ENCODE measurements at places on chromosomes 4 and X.

DNA sequence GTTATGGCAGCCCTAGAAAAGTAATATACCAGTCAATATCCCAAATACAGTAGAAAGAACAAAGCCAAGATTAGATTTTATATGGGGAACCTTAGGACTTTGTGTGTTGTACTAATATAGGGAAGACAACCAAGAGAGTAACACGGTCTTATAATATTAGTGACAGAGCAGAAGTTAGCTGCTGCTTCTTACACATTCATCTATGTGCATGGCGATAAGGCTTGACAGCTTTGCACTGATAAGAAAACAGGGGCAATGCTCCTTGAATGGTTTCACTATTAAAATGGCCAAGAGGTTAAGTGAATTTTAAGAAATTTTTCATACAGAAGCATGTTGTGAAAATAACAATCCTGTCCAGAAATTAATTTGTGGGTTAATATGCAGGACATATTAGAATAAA lies 521.6 kb downstream of the CCSER1 start:
- DNase-seq, result no peak

- DNase-seq, result no peak
These were observed 205.2 kb downstream of the CHIC1 start for GRCh38 chrX:73768160-73768559.

- DNase-seq, result no peak
These were observed 220.2 kb upstream of the UGT8 start for GRCh38 chr4:114378305-114378903.

- no peak for DNase-seq
These were observed 11.8 kb downstream of the DGKQ start for GRCh38 chr4:961351-962230.

DNA sequence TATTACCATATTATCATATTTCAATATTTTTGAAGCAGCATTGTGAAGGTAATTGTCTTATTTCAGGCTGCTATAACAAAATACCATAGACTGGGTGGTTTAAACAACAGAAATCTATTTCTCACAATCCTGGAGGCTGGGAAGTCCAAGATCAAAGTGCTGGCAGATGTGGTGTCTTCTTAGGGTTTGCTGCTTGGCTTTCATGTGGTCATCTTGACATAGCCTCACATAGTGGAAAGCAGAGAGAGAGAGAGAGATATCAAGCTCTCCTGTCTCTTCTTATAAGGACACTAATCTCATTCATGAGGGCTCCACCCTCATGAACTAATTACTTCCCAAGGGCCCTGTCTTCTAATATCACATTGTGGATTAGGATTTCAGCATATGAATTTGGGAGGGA lies 119.7 kb upstream of the NUDT6 start:
- DNase-seq, result no peak

GRCh38 chr4:127771535-127772275 lies 10.4 kb upstream of the HSPA4L start:
- DNase-seq, result no peak

DNA sequence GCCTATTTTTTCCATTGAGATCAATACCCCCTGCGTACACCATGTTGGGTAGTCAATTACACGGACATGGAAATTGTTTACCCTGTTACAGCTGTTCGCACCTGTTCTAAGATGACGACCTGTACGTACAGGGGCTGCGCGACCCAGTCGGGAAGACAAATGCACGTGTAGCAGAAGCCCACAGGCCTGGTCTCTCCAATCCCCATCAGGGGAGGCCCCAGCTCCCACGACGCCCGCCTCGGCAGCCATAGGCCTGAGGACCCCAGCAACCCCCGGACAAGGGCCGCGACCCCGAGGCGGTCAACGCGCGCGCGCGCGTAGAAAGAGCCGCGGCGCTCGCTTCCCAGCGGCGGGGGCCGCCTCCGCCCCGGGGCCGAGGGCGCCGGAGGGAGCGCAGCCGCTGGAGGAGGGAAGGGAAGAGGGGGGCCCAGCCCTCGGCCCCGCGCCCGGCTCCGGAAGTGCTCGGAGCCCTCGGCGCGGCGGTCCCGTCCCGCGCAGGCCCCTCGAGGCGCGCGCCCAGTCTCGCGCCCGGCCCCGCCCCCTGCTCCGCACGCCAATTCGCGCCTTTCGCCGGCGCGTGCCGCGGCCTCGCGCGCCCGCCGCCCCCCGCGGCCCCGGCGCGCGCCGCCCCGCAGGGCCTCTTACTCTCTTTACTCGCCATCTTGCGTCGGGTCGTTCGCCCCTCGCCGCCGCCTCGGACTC lies 618 bp downstream of the RBBP7 start:
- DNase-seq, result peak; percentile 11

DNA sequence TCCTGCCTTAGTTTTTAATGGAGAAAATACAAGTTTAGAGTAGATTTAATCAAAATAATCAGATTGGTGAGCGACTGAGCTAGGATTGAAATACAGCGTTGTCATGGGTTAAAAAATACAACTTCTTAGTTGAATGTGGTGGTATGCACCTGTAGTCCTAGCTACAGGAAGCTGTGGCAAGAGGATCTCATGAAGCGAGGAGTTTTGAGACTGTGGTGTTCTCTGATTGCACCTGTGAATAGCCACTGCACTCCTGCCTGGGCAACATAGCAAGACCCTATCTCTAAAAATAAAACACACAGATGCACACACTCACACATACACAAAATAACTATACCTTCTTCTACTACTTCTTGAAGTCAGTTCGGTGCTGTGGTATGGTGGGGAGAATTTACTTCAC lies 19.8 kb upstream of the GBA3 start:
- DNase-seq, result peak; percentile 10

GRCh38 chr4:25146076-25146475 lies 14.2 kb downstream of the SEPSECS start:
- DNase-seq, result no peak

DNA sequence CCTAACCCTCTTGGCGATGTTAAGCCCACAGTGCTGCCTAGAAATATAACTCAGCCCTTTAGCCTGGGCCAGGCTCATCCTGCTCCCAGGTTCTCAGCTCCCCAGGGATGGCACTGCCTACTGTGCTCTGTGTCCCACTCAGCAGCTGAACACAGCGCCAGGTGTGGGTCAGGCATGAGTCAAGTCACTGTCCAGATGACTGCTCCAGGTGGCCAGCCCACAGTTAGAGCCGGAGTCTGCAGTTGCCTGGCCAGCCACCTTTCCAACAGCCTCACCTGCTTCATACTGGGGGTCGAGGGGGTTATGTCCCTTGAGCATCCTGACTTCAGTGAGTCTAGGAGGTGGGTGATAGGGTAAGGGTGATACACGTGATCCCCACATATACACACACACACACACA lies 48.4 kb downstream of the TBC1D14 start:
- no peak for DNase-seq

GRCh38 chr4:2886622-2887021 lies 43.0 kb downstream of the ADD1 start:
- no peak for DNase-seq

GRCh38 chr4:112234952-112235609 lies 3.5 kb downstream of the AP1AR start:
- DNase-seq, result peak; percentile 27

DNA sequence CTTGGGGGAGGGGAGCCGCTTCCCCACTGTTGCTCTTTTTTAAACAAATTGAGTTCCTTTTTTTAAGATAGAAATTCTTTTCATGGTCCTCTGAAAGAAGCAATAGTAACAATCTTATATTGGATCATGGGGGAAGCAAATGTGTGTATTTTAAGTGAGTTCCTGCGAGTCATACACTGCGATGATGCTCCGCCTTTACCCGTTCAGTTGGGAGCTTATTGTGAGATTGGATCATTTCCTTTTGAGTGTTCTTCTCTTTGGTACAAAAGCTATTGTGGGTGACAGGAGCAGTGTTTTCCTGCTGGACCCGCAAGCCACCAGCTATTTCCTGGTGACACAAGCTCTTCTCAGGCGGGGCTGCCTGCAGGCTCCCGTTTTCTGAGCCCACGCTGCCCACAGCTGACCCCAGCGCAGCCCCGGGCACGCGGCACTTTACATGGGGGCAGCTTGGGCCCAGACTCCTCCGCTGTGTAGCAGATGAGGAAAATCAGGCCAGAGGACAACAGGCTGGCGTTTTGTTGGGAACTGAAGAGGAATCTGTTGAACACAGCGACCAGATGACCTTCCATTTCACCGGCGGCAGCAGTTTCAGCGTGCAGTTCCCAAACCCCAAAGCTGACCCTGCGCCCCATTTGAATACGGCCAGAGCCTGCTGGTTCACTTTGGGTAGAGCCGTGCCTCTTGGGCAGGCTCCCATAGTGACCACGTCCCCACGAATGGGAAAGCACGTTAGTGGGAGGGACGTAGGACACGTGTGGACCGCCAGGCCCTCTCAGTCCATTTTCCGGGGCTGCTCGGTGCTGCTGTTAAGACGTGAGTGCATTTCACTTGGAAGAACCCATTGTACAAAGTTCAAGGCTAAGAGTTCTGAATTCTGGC lies 12.2 kb downstream of the TADA2B start:
- DNase-seq, result no peak

DNA sequence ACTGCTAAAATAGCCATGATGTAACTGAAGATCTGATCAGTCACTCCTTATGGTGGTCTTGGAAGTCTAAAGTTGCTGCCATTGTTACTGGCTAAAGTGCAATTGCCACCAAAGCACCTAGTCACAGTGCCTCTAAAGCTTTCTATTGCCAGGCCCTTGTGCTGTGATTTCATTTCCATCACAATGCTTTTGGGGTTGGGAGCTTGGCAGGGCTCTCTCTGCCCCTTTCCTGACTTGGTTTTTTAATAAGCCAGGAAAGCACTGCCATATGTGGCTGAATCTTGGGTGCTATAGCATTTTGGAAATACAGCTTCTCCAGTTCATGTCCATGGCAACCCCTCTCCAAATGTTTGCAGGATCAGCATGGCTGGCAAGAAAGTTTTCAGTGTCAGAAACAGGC lies 1712.4 kb upstream of the TENM3 start:
- no peak for DNase-seq

GRCh38 chrX:15059474-15059873 lies 186.3 kb downstream of the MOSPD2 start:
- no peak for DNase-seq

- no peak for DNase-seq
These were observed 621.6 kb downstream of the PCDH7 start for GRCh38 chr4:31341601-31342359.

DNA sequence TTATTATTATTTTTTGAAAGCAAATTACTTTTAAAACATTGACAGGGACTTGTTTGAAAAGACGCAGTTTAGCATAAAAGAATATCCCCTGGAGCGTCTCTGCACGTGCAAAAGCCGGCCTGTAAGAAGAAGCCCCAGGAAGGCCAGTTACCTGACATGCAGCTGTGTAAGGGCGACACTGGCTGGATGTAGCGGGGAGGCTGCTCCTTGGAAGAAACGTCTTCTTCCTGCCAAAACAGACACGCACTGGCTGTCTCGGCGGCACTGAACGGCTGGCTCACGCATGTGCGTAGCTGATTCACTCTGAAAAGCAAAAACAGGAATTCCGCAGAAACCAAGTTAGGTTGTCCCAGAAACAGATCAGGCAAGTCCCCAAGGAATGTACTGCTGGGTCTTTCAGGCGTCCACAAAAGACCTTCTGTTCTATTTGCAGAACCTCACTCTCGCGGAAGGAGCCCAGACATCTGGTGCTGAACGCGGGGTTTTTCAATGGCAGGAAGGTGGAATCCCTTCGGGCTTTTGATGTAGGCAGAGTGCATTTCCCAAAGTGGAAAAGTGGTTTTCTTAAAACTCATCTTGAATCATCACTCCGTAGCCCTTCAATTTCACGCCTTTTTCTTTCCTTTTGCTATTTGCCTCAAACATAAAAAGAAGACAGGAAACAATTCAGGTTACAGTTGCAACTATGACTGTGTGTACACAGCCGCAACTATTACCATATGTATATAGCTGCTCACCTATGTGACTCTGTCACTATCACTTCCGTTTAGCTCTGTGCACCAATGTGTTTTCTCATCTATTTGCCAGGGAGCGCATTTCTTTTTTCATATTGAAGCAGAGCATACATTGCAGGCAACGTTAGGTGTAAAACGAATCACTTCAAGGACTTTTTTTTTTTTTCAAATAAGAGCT lies 38.1 kb upstream of the ARSH start:
- DNase-seq, result no peak

DNA sequence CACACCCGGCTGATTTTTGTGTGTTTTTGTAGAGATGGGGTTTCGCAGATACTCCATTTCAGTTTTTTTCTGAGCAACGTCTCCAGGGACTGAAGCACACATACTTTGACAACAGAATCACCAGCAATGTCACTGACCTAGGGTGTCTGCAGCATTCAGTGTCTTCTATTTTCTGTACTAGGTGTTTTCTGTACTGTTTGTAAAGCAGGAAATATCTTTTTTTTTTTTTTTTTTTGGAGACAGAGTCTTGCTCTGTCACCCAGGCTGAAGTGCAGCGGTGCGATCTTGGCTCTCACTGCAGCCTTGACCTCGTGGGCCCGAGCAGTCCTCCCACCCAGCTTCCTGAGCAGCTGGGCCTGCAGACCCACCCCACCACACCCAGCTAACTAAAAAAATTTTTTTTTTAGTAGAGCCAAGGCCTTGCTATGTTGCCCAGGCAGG lies 8.9 kb downstream of the ADD1 start:
- DNase-seq, result peak; percentile 32

- DNase-seq, result no peak
These were observed 535.2 kb upstream of the FAT1 start for GRCh38 chr4:187258651-187259401.

GRCh38 chr4:55078987-55079386 lies 46.4 kb downstream of the KDR start:
- DNase-seq, result no peak

DNA sequence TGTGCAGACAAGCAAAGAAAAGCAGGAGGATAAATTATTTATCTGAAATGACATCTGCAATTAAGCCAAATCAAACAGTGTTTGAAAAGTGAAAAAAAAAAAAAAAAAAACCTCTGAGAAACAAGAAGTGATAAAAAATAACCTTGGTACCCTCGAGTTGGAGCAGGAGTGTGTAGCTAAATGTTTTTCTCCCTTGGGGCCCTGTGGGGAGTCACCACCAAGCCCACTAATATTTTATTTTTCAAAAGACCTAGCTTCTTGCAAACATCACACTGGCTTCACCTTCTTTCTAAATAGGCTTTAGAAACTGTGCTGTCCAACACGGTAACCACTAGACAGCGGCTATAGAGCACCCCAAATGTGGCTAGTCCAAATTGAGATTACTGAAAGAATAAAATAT lies 47.7 kb downstream of the SNX25 start:
- DNase-seq, result no peak

- DNase-seq, result no peak
These were observed at the start of gene PDGFC for GRCh38 chr4:156971676-156972378. Gene PDGFC, minus strand, starts transcription at chr4:156971799. Its CDS starts 896 bp downstream, at chr4:156970903.

- DNase-seq, result no peak
These were observed 492.9 kb downstream of the SPRY1 start for GRCh38 chr4:123889507-123889906.

DNA sequence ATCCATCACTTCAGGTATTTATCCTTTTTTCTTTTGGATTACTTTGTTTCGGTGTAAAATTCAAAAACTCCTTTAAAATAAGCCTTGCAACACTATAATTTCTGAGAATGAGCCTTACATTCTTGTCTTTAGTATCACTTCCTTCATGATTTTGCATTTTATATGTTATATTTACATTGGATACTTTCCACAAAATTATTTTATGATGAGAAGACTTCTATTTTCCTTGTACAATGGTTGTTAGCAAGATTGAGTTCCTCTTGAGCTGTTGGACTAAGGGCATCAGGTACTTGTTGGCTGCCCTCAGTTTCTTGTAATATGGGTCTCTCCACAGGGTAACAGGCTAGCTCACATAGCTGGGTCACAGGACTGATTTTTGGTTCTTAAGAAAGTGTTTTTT lies 22.7 kb upstream of the HPGDS start:
- DNase-seq, result no peak
